Fibroblast of the aortic adventitia (primary cell): ENCODE measurements at places on chromosomes 4 and X.

DNA sequence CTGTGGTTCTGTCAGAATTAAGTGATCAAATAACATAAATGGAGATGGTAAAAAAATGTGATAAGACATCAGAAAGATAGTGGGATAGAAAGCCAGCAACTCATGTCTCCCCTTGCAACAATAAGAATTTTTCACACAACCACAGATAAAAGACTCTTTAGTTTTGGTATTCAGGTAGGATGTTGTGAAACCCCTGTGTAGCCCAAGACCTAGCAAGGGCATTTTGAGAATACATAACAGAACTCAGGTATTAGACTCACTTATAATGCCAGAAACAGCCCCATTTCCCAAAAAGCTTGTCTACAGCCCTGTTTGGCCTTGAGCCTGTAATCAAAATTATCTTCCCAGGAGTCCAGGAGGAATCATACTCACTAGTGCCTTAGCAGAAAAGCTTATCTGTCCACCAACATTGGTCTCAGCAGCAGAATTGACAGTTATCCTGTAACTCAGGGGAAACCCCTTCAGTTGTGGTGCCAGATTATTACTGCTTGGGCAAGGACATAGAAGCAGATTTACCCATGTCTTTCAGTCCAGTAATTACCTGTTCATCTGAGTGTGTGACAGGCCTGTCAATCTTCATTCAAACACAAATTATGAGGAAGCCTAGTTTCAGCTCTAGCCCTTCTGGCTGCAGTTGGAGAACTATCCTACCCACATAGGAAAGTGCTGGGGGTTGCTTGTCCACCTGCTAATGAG is 41.0 kb upstream of the UGT2B17 start:
- no peak for DNase-seq

- peak; percentile 75 for DNase-seq
Measured at GRCh38 chrX:153970357-153971123, 1.1 kb downstream of the HCFC1 start.

DNA sequence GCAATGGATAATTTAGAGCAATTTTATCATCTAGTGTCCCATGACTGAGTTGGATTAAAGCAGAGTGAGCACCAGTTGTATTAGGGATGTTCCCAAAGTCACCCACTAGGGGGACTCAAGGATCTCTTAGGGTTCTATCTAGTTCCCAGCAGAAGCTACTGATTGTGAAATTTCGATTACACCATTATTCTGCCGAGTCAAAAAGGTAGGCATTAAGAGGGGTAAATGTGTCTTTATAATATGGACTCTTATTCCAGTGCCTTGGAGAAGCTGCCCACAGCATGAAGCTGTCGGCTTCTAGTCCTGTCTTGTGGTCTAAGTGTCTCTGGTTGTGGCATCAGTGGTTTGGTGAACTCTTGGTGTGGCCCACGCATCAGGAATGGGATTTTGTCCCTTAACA is 53.3 kb downstream of the RGS12 start:
- DNase-seq: peak; percentile 90

- DNase-seq: peak; percentile 33
Measured at GRCh38 chrX:40646489-40647306, 663 bp downstream of the CXorf38 start.

- no peak for DNase-seq
Measured at GRCh38 chr4:13859423-13859822, 231.9 kb upstream of the BOD1L1 start.

DNA sequence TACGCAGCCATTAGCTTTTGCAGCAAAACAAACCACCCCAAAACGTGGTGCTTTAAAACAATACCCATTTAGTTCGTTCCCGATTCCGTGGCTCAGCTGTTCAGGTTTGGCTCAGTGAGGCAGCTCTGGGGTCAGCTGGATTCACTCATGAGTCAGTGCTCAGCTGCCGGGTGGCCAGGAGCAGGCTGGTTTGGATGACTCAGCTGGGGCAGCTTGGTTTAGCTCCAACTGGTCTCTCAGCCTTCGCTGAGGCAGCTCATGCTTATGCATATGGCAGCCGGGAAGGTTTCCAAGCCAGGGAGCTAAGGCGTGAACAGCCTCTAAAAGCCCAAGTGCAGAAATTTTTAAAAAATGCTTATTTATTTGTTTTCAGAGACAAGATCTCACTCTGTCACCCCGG is 13.3 kb upstream of the CD99 start:
- DNase-seq: peak; percentile 99

DNA sequence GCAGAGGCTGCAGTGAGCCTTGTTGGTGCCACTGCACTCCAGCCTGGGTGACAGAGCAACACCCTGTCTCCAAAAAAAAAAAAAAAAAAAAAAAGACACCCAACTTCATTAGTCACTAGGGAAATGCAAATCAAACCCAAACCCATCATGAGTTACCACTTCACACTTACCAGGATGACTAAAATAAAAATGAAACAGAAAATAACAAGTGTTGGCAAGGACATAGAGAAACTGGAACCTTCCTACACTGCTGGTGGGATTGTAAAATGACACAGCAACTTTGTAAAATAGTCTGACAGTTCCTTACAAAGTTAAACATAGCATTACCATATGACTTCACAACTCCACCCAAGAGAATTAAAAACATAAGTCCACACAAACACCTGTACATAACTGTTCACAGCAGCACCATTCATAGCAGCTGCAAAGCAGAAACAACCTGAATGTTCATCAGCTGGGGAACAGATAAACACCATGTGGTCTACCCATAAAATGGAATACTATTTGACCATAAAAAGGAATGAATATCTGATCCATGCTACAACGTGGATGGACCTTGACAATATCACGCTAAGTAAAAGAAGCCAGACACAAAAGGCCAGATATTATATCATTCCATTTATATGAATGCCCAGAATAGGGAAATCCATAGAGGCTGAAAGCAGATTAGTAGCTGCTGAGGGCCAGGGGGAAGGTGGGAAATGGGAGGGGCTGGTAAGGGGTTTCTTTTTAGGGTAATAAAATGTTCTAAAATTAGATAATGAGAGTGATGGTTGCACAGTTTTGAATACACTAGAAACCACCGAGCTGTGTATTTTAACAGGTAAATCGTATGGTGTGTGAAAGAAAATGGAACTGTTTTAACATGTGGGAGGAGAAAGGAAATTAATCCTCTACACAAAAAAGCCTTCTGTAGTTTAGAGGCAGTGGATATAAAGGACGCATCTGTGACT is 18.3 kb downstream of the CD99L2 start:
- no peak for DNase-seq

GRCh38 chrX:24242649-24243175 is 71.2 kb downstream of the SUPT20HL2 start:
- DNase-seq: peak; percentile 93

DNA sequence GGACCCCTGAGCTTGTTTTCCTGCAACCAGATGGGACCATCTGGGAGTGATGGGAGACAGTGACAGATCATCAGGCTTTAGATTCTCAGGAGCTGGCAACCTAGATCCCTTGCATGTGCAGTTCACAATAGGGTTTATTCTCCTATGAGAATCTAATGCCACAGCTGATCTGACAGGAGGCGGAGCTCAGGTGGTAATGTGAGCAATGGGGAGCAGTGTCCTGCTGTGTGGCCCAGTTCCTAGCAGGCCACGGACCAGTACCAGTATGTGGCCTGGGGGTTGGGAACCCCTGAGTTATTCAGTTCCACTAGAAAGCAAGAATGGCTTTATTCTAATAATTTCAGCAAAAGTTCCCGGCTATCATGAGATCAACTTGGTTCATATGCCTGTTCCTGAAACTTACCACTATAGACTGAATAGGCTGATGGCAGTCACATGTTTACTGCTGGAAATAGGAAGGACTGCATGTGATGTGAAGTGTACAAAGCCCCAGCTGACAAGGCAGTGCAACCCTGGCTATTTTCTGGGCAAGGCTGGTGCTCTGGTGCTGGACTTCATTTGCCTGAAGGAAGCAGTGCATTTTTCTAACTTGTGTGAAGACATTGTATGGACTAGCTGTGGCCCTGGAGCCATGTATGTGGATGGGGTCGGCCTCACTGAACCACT is 107.2 kb downstream of the SPRY1 start:
- DNase-seq: no peak

GRCh38 chr4:150906987-150907633 is 108.0 kb downstream of the LRBA start:
- DNase-seq: peak; percentile 15

- no peak for DNase-seq
Measured at GRCh38 chr4:7058792-7059191, 9.1 kb downstream of the GRPEL1 start.

DNA sequence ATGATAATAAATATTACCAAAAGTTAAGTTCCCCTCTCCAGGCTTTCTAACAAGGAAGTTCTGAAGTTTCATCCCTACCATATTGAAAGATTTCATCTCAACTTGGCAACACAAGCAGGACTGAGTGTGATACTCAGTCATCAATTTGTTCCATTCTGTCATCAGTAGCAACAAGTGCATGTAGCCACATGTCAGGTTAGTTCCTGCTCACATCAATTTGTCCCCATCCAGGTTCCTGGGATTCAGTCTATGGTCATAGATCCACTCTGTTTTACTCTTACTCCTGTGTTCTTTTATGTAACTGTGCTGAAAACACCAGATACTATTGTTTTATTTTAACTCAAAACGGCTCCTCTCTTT is 22.2 kb downstream of the SMPX start:
- DNase-seq: no peak

- no peak for DNase-seq
Measured at GRCh38 chrX:153825042-153825441, 5.3 kb downstream of the PDZD4 start.

GRCh38 chrX:124212622-124213021 is 119.8 kb upstream of the TEX13D start:
- no peak for DNase-seq

GRCh38 chr4:174245714-174246113 is 37.8 kb downstream of the FBXO8 start:
- no peak for DNase-seq

GRCh38 chrX:143757887-143758286 is 37.3 kb upstream of the SPANXN2 start:
- no peak for DNase-seq

DNA sequence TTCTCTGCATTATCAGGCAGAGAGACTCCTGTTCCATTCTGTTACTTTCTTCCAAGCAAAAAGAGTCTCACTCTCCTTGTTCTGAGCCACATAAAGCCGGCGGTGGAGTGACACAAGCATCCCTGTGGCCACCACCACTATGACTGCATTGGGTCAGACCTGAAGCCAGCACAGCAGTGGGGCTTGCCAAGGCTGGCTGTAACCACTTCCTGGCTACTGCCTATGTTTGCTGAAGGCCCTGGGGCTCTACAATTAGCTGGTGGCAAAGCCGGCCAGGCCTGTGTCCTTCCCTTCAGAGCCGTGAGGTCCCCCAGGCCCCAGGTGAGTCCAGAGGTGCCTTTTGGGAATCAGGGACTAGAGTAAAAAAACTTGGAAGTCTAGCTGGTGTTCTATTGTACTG is 31.8 kb downstream of the PLAC8 start:
- no peak for DNase-seq

DNA sequence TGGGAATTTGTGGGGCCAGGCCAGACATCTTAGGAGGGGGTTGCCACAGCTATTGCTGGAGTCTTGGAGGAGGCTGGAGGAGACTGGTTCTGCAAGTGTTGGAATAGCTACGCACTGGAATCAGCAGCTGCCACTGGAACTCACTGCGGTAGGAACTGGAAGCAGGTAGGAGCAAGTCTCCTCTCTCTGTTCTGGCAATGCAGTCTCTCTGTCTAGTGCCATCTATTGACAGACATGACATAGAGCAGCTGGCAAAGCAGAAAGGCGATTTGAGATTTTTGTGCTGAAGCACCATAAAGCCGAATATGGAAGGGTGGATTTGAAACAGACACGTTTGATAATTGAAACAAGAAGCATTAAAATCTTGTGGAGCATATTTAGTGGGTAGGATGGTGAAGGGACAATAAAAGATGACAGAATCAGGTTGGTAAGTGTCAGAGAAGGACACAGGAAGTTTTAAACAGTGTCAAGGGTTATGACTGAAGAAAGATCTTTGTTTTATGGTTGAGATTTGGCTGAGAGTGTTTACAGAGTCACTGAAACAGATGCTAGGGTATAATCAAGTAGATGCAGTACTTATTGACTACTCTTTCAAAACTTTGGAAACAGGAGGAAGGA is 23.5 kb upstream of the SYNPO2 start:
- peak; percentile 56 for DNase-seq

DNA sequence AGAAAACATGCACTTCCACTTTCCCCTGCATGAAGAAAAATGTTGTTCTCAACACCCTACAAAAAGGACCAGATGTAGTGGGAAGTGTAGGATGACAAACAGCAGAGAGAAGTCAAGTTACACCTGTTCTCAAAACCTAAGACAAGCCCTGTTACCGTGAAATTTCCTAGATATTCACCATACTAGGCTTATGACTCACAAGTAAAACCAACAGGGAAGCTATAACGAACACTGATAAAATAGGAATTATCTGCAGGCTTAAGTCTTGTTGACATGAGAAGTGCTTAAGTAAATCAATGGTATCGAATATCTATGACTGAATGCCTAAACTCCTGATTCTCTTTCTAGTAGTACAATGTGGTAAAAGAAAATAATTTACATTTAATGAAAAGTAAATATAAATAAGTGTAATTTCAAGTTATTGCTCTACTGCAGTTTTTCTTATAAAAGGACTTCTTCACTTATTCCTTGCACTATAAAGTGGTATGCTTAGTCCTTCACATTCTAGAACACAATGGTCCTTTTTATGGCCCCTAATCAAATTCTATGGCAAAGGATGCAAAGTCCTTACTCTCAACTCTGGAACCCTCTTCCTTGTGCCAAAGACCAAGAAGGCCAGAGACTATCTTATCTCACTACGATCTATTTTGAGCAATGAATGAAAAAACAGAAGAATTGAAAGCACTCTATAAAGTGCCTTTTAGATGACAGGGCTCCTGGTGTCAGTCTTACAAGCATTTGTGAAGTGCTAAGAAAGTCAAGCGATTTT is 19.6 kb downstream of the AP1S2 start:
- DNase-seq: no peak

GRCh38 chrX:132689612-132690563 is 201.1 kb upstream of the MBNL3 start:
- DNase-seq: no peak

DNA sequence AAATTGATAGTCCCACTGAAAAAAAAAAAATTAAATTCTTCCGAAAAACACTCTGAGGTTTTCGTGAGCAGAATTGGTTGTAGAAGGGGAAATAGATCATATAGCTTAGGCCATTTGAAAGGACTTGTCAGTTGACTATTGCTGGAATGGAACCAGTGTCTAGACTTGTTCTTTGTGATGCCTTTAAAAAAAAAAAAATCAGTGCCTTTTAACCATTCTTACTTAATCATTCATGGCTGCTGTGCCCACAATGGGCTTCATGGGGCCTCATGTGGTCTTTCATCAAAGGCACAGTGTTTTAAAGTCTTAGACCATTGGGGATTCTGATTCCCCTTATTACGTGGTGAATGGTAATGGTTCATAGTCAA is 139.3 kb downstream of the AFF1 start:
- no peak for DNase-seq

GRCh38 chr4:186621959-186622553 is 66.7 kb upstream of the MTNR1A start:
- DNase-seq: peak; percentile 88

- no peak for DNase-seq
Measured at GRCh38 chrX:42491137-42491907, 286.6 kb downstream of the PPP1R2C start.

- no peak for DNase-seq
Measured at GRCh38 chr4:138976526-138976925, 39.1 kb upstream of the NOCT start.

GRCh38 chr4:11881947-11882346 is 453.3 kb upstream of the HS3ST1 start:
- no peak for DNase-seq
